ENCODE measurements at places on chromosomes 1 and 21.
A peak's percentile ranks its signal among the peaks of the same experiment; 100 is the strongest.

GRCh38 chr1:7257225-7257624 is 472.0 kb downstream of the CAMTA1 start:
- DNase-seq = no peak

- no peak for DNase-seq
Observed at GRCh38 chr1:160672789-160673695, 26.2 kb upstream of the SLAMF1 start.

DNA sequence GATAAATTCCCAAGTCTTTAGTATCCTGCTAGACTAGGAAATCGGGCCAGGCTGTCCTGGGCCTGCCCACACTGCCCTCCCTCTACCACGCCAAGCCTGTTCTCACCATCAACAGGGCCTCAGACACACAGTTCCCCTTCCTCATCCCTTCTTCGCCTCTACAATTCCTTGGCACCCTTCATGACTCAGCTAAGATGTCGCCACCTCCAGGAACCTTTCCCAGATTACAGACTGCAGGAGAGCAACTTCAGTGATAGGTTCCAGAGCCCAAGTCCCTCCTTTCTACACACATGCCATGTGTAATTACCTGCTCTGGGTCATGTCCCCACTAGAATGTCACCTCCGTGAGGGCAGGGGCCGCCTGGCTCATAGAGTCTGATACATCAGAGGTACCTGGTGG is 3.3 kb downstream of the RIMS3 start:
- DNase-seq = no peak

GRCh38 chr1:15116966-15117365 is 36.6 kb upstream of the TMEM51 start:
- DNase-seq = no peak

DNA sequence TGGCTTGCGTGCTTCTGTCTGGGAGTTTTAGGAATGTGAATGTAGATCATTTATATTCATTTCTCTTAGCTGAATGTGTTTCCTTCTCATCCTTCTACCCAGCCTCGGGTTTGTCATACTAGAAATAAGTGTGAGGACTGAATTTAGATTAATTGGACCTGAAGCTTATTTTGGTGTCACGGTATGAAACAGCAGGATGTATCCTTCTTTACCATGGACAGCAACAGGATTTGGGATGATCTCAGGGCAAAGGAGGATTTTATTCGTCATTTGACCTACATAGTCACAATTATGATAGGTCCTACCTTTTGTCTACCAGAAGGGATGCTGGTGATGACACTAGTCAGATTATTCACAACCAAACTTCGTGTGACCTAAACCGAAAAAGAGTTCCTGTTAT is 127.4 kb downstream of the FMN2 start:
- DNase-seq = no peak

DNA sequence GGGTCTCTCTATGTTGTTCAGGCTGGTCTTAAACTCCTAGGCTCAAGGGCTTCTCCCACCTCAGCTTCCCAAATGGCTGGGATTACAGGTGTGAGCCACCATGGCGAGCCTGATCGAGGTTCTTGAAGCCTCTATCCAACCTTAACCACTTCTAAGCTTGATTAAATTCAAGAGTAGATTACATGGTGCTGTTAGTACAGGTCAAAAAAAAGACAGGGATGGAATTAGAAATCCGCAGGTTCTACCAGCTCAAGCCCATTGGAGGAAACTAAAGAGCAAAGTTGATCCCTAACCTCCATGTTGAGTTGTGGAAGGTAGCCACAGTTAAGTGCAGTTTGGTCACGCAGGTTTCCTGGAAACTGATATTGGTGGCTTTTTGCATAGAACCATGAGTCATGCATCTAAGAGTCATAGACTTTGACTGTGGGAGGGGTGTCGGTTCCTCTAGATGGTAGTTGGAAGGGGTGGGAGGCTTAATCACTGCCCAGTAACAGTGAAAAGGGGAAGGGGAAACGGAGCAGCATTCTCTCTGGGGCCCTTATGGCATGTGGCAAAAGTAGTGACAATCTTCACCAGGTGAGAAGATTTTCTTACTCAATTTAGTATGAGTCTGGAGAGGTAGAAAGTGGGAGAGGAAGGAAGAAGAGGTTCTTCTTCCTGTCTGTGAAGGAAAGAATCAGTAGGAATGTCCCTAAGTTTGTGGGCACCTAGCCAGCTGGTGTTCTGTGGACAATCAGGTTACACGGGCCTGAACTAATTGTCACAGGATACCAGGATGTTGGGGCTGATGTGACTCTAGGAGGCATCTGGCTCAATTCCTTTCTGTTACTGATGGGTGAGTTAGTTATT is 7.0 kb downstream of the CD53 start:
- peak; percentile 91 for DNase-seq

DNA sequence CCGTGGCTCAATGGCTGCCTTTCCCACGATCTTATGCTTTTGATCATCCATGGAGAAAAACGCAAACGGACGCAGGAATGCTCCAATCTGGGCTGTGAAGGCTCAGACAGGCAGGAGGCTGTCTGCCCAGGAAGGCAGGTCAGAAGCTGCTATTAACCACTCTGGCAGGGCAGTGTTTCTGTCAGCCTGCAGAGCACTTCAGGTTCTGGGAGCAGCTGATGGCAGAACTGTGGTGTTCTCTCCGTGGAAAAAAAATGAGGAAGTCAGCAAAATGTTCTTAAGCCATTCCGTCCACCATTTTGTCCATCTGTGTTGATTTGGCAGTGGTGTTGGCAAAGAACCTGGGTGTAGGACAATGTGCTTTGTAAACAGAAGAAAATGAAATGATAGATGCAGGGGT is 91.7 kb downstream of the SIM2 start:
- DNase-seq = peak; percentile 16

GRCh38 chr1:99965646-99966375 is 4.0 kb upstream of the SLC35A3 start:
- DNase-seq = no peak

All from Kasumi-1 (cell line).